ENCODE measurements at places on chromosomes 16 and 17. TPM values are rescaled to one million over a fixed set of nuclear protein-coding genes. Genes with fewer than 3 reads are reported as not detected.

GRCh38 chr17:74270333-74270732, 3.7 kb upstream of the DNAI2 start:
- no peak overlapping the region for H3K4me3 ChIP-seq
- H3K27ac ChIP-seq: no peak overlapping the region
- H3K36me3 ChIP-seq: no peaks in the 10 kb centered on the region
- no peak for DNase-seq

- no peaks in the 10 kb centered on the region for H3K27me3 ChIP-seq
- H3K4me3 ChIP-seq: no peak overlapping the region
- no peak overlapping the region for H3K27ac ChIP-seq
- DNase-seq: no peak
- H3K4me1 ChIP-seq: no peaks in the 10 kb centered on the region
Measured at GRCh38 chr17:55735731-55736405, 13.2 kb upstream of the TMEM100 start.

DNA sequence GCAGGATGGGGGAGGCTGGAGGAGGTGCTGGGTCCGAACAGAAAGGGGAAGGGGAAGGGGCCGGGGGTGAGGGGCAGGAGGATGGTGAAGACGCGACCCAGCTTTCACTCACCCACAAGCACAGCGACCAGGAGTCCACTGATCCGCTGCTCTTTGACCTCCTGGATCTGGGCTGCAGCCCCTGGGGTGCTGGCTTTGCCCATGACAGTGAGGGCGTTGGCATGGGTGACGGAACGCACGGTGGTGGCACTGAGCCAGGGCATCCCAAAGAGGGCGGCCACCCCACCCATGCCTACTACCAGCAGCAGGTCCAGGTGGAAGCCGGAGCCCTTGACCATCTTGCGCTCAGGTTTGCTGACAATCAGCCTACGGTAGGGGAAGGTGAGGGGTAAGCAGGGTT, 14.9 kb downstream of the SLC4A1 start:
- H3K36me3 ChIP-seq: no peaks in the 10 kb centered on the region
- DNase-seq: no peak
- no peak overlapping the region for H3K4me3 ChIP-seq

- H3K36me3 ChIP-seq: no peaks in the 10 kb centered on the region
- H3K4me3 ChIP-seq: no peak overlapping the region
- DNase-seq: no peak
- H3K27me3 ChIP-seq: no peaks in the 10 kb centered on the region
- H3K27ac ChIP-seq: no peak overlapping the region
Measured at GRCh38 chr16:76639685-76640289, 362.6 kb downstream of the CNTNAP4 start.

BICDL2 gene
- 57.9 TPM for total RNA-seq

CRHR1 gene
- not detected for total RNA-seq

PKMYT1 gene
- 105 TPM for total RNA-seq

NATD1 gene
- total RNA-seq: 5.4 TPM

TRPV3 gene
- total RNA-seq: 1.5 TPM

KRTAP9-2 gene
- not detected for total RNA-seq

CFAP97D1 gene
- total RNA-seq: not detected
